ENCODE measurements at places on chromosomes 4 and X. TPM values are rescaled to one million over a fixed set of nuclear protein-coding genes. Genes with fewer than 3 reads are reported as not detected.

- H3K36me3 ChIP-seq = no peaks in the 10 kb centered on the region
- no peak overlapping the region for H3K4me3 ChIP-seq
- no peak overlapping the region for H3K27ac ChIP-seq
- H3K27me3 ChIP-seq = no peaks in the 10 kb centered on the region
- H3K4me1 ChIP-seq = peaks cover 25% of the 10 kb centered on the region
Observed at GRCh38 chr4:155639704-155640523, 26.7 kb upstream of the GUCY1A1 start.

GRCh38 chr4:83589279-83589678 lies 53.4 kb downstream of the GPAT3 start:
- no peaks in the 10 kb centered on the region for H3K4me1 ChIP-seq
- no peak for DNase-seq
- H3K27me3 ChIP-seq = no peaks in the 10 kb centered on the region
- no peak overlapping the region for H3K27ac ChIP-seq
- H3K36me3 ChIP-seq = no peaks in the 10 kb centered on the region

GRCh38 chrX:43436517-43436916 lies 219.6 kb upstream of the MAOA start:
- DNase-seq = no peak
- H3K36me3 ChIP-seq = no peaks in the 10 kb centered on the region
- no peak overlapping the region for H3K27ac ChIP-seq

DNA sequence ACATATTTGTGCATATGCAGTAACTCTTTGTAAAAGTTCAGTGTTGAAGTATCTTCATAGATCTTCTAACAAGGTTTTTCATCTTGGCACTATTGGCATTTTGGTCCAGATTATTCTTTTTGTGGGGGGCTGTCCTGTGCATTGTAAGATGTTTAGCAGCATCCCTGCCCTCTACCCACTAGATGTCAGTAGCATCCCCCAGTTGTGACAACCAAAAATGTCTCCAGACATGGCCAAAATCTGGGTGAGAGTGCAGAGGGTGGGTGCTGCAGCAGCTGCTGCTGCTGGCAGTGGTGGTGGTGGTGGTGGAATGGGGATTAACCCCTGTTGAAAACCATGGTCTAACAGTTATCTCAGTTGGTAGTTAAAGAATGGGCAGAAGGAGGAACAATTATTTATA lies 370.0 kb downstream of the GPAT3 start:
- DNase-seq = no peak
- H3K36me3 ChIP-seq = no peaks in the 10 kb centered on the region
- no peak overlapping the region for H3K27ac ChIP-seq
- H3K27me3 ChIP-seq = no peaks in the 10 kb centered on the region
- no peak overlapping the region for H3K4me3 ChIP-seq
- H3K4me1 ChIP-seq = no peaks in the 10 kb centered on the region

GRCh38 chr4:82508806-82509428 lies 52.9 kb downstream of the TMEM150C start:
- H3K4me3 ChIP-seq = no peak overlapping the region
- no peak overlapping the region for H3K27ac ChIP-seq
- DNase-seq = no peak

- H3K4me1 ChIP-seq = no peaks in the 10 kb centered on the region
- H3K4me3 ChIP-seq = no peak overlapping the region
- DNase-seq = no peak
- no peak overlapping the region for H3K27ac ChIP-seq
- no peaks in the 10 kb centered on the region for H3K27me3 ChIP-seq
Observed at GRCh38 chr4:34412233-34412632, 1832.1 kb downstream of the ARAP2 start.

The AFAP1 gene
- 28.7 TPM for total RNA-seq

The FGG gene
- 515 TPM for total RNA-seq
